SIG-M5 (cell line): ENCODE measurements at places on chromosomes 1 and 21.

GRCh38 chr1:119373465-119373864 lies 4.9 kb downstream of the HAO2 start:
- no peak for DNase-seq

- DNase-seq, result peak; percentile 58
These were observed 23.7 kb downstream of the MKNK1 start for GRCh38 chr1:46580140-46580903.

- no peak for DNase-seq
These were observed 10.7 kb upstream of the DNASE2B start for GRCh38 chr1:84387480-84388163.

GRCh38 chr21:44948426-44949120 lies 8.7 kb downstream of the SLX9 start:
- DNase-seq, result no peak

GRCh38 chr1:181090641-181091126 lies 2.2 kb downstream of the IER5 start:
- no peak for DNase-seq

- DNase-seq, result no peak
These were observed 109.8 kb downstream of the ROR1 start for GRCh38 chr1:63883494-63884235.

DNA sequence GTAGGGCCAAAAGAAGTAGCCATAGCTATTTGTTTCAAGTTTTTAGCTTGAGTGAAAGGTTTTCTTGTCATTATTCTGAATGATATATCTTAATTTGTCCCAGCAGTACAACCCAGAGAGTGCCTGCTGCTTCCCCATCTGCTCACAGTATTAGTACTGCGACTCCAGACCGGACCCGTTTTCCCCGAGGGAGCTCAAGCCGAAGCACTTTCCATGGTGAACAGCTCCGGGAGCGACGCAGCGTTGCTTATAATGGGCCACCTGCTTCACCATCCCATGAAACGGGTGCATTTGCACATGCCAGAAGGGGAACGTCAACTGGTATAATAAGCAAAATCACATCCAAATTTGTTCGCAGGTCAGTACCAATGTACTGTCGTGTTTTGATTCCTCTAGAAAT lies 37.2 kb upstream of the C1orf115 start:
- DNase-seq, result no peak

- DNase-seq, result no peak
These were observed 49.1 kb upstream of the IFNLR1 start for GRCh38 chr1:24235921-24236788.

- no peak for DNase-seq
These were observed 34.1 kb upstream of the C1orf198 start for GRCh38 chr1:230902349-230902923.

DNA sequence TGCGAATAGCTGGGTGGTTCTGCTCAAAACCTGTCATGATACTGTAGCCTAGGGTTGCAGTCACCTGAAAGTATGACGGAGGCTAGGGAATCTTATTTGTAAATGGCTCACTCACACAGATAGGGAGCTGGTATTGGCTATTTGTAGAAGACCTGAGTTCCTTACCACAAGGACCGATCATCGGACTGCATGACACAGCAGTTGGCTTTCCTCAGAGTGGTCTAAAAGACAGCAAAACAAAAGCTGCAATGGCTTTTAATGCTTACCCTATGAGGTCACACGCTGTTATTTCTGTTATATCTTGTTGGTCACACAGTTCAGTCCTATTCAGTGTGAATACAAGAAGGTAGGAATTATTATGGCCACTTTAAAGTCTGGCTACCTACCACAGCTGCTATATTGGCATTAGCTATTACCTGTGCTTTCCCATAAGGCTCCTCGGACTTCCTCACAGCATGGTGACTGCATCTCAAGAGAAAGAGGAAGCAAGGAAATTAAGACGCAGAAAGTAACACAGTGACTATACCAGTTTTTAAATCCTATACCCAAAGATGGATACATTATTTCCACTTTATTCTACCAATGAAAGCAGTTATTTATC lies 68.4 kb upstream of the LRRC7 start:
- no peak for DNase-seq

- DNase-seq, result no peak
These were observed 2.0 kb downstream of the SKI start for GRCh38 chr1:2229911-2230731.

- peak; percentile 72 for DNase-seq
These were observed 1.5 kb downstream of the RGS2 start for GRCh38 chr1:192810253-192810880.

GRCh38 chr1:161784968-161785367 lies 18.8 kb downstream of the ATF6 start:
- no peak for DNase-seq

GRCh38 chr1:19139711-19140110 lies 70.4 kb downstream of the UBR4 start:
- no peak for DNase-seq

GRCh38 chr21:46100906-46101305 lies 3.0 kb downstream of the COL6A2 start:
- no peak for DNase-seq

- DNase-seq, result no peak
These were observed 404.8 kb downstream of the HLX start for GRCh38 chr1:221284028-221284427.

DNA sequence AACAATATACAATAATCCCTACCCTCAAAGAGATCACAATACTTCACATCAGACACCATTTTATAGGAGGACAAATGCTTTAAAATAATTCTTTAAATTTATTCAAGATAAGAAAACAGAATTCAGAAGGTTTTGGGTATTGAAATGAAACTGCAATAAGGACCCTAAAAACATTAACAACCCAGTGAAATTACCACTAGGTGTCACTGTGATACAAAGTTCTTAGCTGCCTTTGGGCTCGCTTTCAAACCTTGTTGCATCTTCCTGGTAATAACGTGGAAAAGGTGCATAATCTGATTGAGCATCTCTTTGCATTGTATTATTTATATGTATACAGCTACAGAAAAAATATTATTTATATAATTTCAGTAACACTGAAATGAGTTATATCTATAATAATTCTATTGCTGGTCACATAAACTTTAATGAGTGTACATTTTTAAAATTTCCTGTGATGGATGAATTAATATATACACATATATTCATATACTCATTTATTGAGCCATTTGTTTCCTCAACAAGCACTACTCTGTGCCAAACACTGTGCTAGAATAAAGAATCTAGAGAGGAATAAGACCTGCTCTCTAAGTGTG lies 185.2 kb downstream of the FAF1 start:
- DNase-seq, result no peak

- DNase-seq, result no peak
These were observed 74.0 kb downstream of the CACNA1E start for GRCh38 chr1:181557313-181557712.

- no peak for DNase-seq
These were observed 178.5 kb upstream of the GALNT2 start for GRCh38 chr1:229888561-229889001.

- DNase-seq, result no peak
These were observed 158.9 kb upstream of the COL11A1 start for GRCh38 chr1:103267266-103267665.

- DNase-seq, result no peak
These were observed 98.9 kb downstream of the MRPL39 start for GRCh38 chr21:25508364-25508763.

GRCh38 chr1:97740891-97741290 lies 179.9 kb downstream of the DPYD start:
- no peak for DNase-seq

GRCh38 chr1:217115404-217116380 lies 392.5 kb upstream of the ESRRG start:
- DNase-seq, result no peak

DNA sequence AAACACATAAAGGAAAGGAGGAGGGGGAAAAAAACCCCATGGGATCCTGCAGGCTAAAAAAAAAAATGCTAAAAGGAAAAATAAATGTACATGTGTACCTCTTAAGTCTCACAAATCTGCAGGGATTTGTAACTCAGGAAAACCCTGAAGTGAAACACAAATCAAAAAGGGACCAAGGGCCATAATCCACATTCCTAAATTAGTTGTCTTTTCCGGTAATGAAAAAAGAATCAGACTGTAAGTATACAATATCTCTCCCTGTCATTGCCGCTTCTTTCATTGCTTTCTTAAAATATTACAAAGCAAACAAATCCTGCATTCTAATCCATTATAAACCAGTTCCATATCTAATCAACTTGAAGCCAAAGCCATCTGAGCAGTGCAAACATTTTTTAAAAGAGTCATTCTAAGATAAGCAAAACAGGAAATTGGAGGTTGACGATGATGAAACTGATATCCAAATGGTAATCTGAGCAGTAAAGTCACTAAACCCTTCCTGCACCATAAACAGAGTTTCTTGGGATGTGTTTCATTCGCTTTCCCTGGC lies 58.7 kb upstream of the SIM2 start:
- DNase-seq, result no peak

DNA sequence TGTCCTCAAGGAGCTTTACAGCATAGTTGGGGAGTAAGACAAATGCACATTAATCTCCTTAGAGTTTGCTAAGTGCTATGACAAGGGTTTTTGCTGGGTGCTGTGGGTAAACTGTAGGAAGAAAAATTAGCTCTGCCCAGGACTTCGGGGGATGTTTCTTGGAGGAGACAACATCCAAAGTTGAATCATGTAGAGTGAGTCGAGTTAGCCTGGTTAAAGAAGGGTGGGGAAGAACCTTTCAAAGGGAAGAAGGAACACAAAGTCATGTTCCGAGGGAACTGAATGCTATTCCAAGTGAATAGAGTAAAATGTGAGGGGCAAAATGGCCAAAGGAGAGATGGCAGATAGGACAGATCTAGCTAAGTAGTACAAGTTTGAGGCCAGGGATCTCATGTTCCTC lies 17.1 kb downstream of the SPRTN start:
- DNase-seq, result no peak

GRCh38 chr1:184590163-184590750 lies 164.4 kb downstream of the EDEM3 start:
- no peak for DNase-seq

GRCh38 chr21:29144736-29145353 lies 14.4 kb downstream of the MAP3K7CL start:
- no peak for DNase-seq

GRCh38 chr1:180585994-180586359 lies 27.2 kb downstream of the OVAAL start:
- DNase-seq, result no peak

- no peak for DNase-seq
These were observed 834.3 kb downstream of the KCNT2 start for GRCh38 chr1:195773931-195774330.

GRCh38 chr1:8667869-8668594 lies 149.4 kb downstream of the RERE start:
- no peak for DNase-seq

DNA sequence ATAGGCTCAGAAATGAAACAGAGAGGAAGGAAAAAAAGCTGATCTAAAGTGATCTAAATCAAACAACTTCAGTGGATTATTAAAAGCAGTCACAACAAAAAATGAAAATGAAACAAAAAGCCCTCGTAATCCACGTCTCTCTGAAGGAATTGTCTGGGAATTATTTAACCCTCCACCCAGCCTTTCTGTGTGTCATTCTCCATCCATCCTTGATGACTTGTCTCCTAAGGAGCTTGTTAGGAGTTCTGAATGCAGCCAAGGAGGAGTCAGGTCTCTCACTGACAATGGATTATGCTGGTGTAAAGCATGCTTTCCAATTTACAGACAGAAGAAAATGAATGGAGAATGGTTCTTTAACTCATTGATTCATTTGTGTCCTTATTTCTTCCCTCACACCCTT lies 359.3 kb upstream of the RUNX1 start:
- DNase-seq, result no peak

- no peak for DNase-seq
These were observed 22.6 kb downstream of the ETNK2 start for GRCh38 chr1:204128964-204129896.

GRCh38 chr1:52057255-52057654 lies 1.2 kb downstream of the BTF3L4 start:
- DNase-seq, result no peak

- DNase-seq, result no peak
These were observed 8.2 kb upstream of the MYOM3 start for GRCh38 chr1:24119859-24120756.

GRCh38 chr1:112982853-112983536 lies 27.0 kb upstream of the SLC16A1 start:
- DNase-seq, result no peak

GRCh38 chr1:89364954-89365550 lies 1.2 kb downstream of the GBP6 start:
- DNase-seq, result no peak

GRCh38 chr1:207995576-207995975 lies 84.7 kb upstream of the CD34 start:
- DNase-seq, result no peak

DNA sequence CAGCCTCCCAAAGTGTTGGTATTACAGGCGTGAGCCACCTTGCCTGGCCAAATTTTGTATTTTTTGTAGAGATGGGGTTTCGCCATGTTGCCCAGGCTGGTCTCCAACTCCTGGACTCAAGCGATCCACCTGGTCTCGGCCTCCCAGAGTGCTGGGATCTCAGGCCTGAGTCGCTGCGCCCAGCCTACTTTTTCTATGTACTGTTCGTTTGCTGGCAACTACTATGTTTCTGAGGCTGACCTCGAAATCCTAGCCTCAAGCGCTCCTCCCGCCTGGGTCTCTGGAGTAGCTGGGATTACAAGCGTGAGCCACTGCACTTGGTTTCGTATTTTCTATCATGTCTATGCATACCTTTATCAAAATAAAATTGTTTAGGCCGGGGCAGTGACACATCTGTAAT lies 675 bp upstream of the TEKT2 start:
- no peak for DNase-seq

GRCh38 chr1:5343256-5344020 lies 648.8 kb downstream of the NPHP4 start:
- DNase-seq, result no peak

DNA sequence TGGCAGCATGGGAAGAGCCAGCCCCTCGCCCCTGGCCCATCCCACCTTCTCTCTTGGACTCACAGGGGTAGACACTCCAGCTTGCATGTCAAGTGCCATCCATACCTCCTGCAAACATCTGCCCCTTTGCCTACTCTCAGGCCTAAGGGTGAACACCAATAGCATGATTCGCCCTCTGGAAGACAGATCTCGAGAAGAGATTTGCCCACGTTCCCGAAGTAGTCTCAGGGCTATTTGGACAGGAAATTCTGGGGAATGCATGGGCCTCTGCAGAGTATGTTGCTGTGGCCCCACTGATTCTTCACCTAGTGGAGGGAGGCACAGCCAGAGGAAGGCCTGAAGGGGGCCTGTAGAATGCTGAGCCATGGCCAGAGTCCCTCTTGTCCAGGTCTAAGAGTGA lies 29.8 kb upstream of the DNASE2B start:
- DNase-seq, result no peak
